Stimulated activated CD4-positive, alpha-beta T cell treated with anti-CD3 and anti-CD28 coated beads, Interleukin-15, amount 100 ng/mL, for 1 hour (primary cell): ENCODE measurements at places on chromosomes 4 and X.

DNA sequence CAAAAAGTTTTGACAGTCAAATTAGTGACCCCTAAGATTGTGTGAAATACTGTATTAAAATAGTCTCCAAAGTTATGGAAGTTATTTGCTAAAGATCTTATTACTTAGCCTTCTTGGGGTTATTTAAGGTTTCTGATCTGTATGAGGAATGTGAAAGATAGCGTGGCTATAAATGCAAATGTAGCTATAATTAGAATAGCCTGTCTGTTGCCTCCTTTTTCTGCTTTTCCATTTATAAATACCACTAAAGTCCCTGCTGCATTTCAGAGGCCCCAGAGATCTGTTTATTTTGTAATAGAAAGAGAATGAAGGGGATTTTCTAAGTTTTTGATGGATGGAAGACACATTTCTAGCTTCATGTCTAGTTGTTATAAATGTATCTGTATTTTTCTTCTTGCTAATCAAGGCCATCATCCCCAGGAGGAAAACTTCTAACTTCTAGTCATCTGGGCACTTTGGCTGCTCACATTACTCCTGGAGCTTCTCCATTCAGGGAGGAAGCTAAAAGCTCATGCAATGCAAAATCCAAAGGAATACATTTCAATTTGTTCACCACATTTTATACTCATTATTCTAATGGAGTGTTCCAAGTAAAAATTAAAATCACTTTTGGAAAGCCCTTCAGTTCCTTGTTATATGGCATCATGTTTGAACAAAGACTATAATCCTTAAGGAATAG is 73.9 kb downstream of the INTS12 start:
- DNase-seq = no peak

GRCh38 chr4:186936496-186937375 is 213.1 kb upstream of the FAT1 start:
- no peak for DNase-seq

GRCh38 chr4:86482306-86483172 is 111.6 kb upstream of the PTPN13 start:
- DNase-seq = no peak

DNA sequence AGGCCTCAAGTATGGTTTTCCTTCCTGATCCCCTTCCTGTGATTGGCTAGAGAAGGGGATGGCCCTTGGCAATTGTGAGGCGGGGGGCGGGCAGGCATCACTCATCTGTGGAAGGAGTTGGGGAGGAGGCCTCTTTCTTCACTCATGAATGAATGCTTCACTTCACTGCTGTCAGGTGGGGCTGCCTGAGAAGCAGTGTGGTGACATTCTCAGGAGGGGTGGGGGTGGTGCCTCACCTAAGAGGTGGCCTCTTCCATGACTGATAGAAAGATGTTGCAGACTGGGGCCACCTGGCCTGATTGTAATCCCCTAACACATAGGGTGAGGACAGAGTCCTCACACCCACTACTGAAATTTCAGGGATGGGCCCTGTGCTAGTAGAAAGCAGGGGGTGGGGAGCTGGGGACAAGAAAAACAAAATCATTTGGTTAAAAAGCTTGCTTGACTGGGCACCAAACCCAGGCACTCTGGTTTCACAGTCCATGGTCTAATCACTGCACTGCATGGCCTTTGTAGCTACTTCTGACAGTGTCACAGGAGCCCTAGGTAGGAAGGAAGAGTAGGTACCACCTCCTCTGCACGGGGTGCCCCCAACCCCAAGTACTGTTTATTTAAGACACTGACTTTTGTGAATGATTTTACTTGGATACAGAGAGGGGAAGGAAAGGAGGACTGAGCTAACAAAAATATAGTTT is 5.6 kb upstream of the HOPX start:
- no peak for DNase-seq

- peak; percentile 15 for DNase-seq
Measured at GRCh38 chr4:48129307-48130014, 4.6 kb downstream of the TXK start.

GRCh38 chrX:129787336-129788055 is 7.7 kb downstream of the SASH3 start:
- no peak for DNase-seq

DNA sequence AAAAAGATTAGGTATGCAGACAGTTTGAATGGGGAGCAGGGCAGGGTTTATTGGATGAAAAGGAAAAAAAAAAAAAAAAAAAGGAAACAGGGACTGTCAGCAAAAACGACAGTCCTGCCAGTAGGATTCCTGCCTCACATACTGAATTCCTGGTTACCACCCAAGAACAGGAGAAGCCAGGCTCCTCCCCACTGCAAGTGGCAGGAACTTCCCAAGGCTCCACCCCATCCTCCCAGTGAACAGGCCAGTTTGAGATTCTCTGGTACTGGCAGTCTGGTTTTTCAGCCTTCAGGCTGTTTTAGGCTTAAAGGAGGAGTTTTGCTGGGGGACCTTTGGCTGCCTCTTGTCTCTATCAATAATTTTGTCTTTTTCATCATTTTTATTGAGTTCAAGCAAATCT is 360.0 kb upstream of the CXorf51A start:
- DNase-seq = no peak

DNA sequence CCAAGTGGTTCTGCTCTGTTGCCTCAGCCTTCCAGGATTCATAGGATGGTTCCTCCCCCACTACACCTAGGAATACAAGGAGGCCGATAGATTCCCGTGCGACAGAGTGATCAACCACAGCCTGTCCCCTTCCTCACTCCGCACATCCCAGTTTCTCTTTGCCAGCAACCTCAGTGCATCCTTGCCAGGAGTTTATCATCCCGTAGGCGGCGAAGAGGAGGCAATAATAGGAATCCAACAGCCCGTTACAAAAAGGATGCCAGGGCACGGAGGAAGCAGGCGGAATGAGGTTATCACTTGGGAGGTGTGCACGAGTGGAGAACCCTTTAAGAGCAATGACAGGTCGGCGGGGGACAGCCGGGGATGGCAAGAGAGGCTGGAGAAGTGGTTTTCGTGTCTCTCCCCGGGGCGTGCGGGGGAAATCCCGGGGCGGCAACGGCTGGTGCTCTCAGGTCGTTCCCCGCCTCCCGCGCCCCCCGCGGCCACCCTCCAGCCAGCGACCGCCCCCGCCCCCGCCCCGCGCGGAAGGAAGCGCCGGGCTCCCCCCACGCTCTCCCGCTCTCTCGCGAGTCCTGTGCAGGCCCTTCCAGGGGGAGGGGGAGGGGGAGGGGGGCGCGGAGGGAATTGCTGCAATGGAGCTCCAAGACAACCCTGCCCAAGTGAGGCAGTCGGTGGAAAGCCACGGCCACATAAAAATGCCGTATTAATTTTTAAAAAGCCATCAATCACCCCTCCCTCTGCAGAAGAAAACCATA is 1.6 kb downstream of the PPP3CA start:
- DNase-seq = peak; percentile 29

DNA sequence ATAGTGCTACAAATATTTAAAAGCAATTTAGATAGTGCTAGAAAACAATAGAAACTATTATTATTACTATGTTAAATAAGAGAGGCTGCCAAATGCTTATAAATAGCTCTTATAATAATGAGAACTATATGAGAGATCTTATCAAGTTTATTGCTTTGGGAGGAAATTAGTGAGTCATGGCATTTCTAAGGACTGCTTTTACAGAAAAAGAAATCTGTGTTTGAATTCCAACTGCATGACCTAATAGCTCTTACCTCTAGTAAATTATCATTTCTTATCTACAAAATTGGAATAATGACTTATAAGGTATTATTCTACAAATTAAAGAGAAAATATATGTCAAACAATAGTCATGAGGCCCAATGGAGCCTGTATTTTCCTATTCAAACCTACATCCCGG is 177.2 kb downstream of the GABRG1 start:
- DNase-seq = no peak

- DNase-seq = no peak
Measured at GRCh38 chr4:91914176-91914804, 389.5 kb upstream of the GRID2 start.

GRCh38 chr4:69104719-69105275 is 8.5 kb downstream of the UGT2B7 start:
- DNase-seq = no peak

DNA sequence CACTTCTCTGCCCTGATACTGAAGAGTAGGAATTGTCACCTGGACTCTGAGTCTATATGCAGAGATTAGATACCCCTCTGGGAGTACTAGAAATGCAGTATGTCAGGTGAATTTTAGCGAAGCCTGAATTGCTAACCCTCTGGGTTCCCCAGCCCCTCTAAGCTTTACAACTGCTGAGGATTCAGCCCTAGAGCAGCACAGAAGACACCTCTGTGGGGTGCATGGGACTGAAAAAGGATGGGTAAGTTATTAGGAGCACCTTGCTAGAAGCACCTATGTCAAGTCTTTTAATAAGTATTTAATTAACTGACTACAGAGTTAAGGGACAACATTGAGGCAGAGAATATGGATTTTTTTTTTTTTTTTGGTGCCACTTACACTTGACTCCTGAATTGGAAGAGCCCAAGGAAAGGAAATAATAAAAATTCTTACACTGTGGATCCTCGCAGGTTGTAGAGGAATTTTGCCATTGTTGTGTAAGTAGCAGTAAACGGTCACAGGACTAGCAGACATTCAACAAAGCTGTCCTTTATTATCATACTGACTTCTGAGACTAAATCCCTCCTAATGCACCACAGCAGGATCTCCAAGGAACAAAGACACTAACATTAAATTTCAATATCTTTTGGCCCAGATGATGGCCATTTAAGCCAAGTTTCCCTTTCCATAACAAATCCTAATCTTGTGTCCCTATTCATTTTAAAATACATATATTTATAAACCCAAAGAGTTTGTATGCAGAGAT is 253.2 kb downstream of the ANKRD50 start:
- no peak for DNase-seq

DNA sequence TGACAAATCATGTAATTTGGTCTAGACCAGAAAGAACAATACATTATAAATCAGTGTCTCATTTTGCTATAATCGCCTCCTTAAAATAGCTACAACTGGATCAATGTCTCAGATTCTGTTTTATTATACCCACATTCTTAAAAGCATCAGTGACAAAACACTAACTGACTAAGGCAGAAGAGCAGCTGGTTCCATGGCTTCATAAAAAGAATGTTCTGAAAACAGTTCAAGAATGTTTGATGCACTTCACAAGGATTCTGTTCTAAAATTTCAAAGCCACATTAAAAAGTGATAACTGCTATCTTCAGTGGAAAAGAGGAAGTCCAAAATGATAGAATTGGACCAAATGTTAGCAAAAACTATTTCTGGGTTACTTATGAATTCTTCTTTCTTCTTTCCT is 69.8 kb downstream of the COL25A1 start:
- DNase-seq = no peak

- DNase-seq = no peak
Measured at GRCh38 chr4:5635826-5636195, 72.5 kb downstream of the EVC2 start.

DNA sequence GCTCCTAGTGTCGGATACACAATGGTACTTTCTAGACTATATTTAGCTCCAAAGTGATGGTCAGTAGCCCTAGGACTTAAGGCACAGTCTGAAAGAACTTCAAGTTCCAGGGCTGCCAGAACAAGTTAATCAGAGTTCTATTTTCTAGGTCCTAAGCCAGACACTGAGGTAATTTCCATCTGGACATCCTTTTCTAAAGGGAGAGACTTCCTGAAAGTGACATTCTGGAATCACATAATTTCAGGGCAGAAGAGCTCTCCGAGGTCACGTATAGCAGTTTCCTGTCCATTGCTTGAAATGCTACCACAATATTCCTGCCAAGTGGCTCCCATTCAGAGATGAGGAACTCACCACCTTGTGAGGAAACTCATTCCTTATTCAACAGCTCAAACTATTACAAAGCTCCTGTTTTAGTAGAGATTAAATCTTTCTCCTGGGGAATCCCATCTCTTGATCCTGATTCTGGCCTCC is 117.9 kb downstream of the COL25A1 start:
- DNase-seq = no peak
